Upper lobe of right lung (tissue), 1 donor: ENCODE measurements at places on chromosomes 3 and 15. TPM values are rescaled to one million over a fixed set of nuclear protein-coding genes. Genes with fewer than 3 reads are reported as not detected.

DNA sequence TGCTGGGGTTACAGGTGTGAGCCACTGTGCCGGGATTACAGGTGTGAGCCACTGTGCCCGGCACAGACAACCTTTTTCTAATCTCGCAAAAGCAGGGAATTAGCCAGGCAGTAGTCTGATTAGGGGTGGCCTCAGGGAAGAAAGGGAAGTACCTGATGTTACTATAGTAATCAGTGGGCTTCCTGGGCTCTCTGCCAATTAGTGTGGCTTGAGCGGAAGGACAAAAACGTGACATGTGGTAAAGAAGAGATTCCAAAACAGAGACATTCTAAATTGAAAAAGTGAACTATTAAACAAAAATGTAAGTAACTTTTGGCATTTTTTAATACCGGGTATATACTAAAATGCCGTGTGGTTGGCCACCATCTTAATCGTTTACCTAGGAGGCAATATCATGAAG is 48.1 kb downstream of the CFAP20DC start:
- no peaks in the 10 kb centered on the region for H3K4me1 ChIP-seq
- no peak overlapping the region for H3K27ac ChIP-seq
- no peak for DNase-seq
- no peak overlapping the region for H3K4me3 ChIP-seq
- no peaks in the 10 kb centered on the region for H3K36me3 ChIP-seq
- H3K27me3 ChIP-seq: no peaks in the 10 kb centered on the region

DNA sequence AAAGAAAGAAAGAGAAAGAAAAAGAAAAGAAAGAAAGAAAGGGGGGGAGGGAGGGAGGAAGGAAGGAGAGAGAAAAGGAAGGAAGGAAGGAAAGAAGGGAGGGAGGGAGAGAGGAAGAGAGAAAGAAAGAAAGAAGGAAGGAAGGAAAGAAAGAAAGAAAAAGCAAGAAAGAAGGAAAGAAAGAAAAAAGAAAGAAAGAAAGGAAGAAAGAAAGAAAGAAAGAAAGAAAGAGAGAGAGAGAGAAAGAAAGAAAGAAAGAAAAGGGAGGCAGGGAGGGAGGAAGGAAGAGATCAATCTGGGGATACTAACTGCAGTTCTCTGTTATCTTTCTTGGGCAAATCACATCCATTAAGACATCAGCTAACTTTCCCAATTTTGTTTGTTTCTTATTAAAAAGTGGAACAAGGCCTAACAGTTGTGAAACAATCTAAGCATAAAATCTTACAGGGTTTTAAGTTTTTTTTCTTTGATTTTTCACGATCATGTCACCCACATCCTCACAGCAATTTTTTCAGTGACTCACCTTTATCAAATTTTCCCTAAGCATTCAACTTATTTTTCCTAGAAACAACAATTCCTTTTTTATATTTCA is 36.8 kb downstream of the TBC1D2B start:
- no peak overlapping the region for H3K4me3 ChIP-seq
- H3K27me3 ChIP-seq: no peaks in the 10 kb centered on the region
- H3K27ac ChIP-seq: no peak overlapping the region
- peaks cover 64% of the 10 kb centered on the region for H3K4me1 ChIP-seq

DNA sequence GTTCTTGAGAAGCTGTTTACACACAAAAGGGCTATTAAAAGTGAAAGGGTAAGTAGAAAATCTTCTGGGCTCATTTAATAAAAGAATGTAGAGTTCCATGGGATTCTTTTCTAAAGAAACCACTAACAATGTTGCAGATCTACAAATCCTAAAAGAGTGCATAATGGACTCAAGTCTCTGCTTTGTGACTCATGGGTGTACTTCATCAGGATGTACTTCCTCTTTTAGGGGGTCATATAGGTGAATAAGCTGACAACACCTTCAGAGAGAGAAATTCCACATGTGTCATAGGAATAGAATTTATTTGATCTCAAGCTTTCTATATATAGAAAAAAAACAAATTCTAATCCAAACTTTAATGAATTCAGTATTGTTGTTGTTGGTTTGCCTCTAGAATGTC is 355.5 kb downstream of the TIGIT start:
- peaks cover 8% of the 10 kb centered on the region for H3K4me1 ChIP-seq
- H3K27ac ChIP-seq: no peak overlapping the region
- no peaks in the 10 kb centered on the region for H3K36me3 ChIP-seq
- H3K27me3 ChIP-seq: no peaks in the 10 kb centered on the region
- no peak for DNase-seq

DNA sequence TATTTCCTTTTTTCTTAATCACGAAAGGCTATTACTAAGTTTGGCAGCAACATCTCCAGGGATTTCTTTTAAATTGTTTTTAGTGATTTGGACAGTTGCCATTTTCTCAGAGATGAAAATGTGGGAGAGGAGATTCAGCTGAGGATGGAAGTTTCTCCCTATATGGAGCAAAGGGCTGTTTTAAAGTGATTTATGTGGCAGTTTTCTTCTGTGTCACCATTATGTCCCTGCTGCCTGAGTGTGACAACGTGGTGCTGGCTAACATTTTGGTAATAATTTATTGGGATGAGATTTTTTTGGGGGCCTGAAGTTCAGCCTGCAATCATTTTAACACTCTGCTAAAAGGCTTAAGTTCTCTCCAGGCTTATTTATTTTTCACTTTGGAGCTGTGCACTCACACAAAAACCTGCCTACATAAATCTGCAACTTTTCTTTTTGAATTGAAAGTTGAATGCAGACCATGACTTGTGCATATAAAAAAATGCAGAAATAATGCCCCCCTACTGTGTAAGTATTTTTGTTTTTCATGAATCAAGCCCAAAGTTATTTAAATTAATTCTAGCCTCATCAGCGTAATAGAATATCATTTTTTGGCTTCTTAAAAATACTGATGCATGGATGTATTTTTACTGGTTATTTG is 210.9 kb downstream of the ZIC1 start:
- H3K4me1 ChIP-seq: no peaks in the 10 kb centered on the region
- no peak overlapping the region for H3K27ac ChIP-seq
- no peak for DNase-seq

- H3K4me1 ChIP-seq: peaks cover 14% of the 10 kb centered on the region
- H3K27me3 ChIP-seq: no peaks in the 10 kb centered on the region
- H3K4me3 ChIP-seq: peak overlapping the region; percentile 61
- no peaks in the 10 kb centered on the region for H3K36me3 ChIP-seq
Observed at GRCh38 chr15:64045101-64045435, 1.2 kb downstream of the DAPK2 start.

DNA sequence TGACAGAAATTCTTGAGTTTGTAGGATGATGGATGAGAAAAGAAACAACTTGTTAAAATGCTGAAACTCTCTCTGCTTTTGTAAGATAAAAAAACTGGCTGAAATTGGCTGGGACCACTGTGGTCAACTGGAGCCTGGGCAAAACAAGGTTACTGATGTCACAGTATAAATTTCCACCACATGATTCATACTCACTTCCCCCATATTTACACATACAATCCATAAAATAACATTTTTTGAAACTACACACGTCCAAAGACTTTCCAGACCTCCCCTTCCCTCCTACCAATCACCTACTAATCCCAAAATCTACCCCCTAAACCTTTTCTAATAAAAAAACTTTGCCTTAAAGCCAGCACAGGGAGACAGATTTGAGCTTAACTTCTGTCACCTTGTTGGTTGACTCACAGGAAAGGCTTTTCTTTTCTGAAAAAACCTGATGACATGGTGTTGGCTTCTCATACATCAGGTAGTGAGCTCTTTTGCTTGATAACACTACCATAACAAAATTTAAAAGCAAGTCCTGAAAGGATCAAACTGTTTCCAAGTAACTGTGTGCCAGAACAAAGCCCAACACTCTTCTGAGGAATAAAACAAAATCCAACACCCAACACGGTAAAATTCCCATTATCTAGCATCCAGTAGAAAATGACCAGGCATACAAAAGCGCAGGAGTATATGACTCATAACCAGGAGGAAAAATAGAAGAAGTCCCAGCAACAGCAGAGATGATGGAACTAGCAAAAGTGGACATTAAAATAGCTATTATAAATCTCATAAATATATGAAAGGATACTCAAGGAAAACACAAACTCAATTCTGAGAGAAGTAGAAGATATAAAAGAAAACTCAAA is 87.3 kb upstream of the SNRK start:
- H3K27ac ChIP-seq: no peak overlapping the region
- no peaks in the 10 kb centered on the region for H3K4me1 ChIP-seq
- H3K36me3 ChIP-seq: no peaks in the 10 kb centered on the region
- DNase-seq: no peak

DNA sequence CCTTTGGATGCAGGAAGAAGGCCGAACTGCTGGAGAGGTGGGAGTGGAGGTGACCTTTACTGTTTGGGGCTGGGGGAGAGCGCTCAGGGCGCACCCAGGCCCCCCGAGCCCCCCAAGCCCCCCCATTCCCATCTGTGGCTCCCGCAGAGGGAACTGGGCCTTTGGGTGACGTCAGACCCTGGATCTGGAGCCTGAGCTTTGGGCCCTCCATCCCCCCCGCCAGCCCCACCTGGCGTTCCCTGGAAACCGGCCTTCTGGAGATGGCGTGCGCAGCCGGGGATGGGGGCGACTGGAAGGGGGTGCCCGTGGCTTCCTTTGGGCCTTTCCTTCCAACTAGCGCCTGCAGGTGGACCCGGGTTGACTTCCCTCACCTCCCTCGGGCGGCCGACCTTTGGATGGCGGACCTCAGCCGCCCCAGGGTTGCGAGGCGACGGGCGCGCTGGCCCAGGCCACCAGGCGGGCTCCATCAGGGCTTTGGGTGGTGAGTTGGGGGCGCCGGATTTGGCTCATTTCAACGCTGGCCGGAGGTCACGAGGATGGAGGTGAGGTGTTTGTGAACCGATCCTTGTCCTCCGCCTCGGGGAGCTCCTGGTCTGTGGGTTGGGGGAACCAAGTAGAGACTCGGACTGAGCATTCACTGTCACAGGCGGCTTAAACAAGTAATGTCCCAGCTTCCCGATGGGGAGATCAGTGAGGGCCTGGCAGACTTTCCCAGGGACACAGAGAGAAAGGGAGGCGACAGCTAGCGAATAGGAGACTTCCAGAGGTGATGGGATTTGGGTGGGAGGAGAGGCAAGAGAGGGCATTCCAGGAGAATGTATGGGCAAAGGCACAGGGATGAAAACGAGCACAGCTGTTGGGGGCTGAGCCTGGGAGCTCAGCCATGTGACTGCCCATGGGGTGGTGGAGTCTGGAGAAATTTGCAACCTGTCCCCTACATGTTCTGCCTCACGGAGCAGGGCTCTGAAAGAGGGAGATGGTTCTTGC is 709 bp downstream of the SCAMP5 start:
- DNase-seq: no peak
- no peaks in the 10 kb centered on the region for H3K36me3 ChIP-seq
- peaks cover 8% of the 10 kb centered on the region for H3K4me1 ChIP-seq
- H3K27ac ChIP-seq: no peak overlapping the region
- H3K27me3 ChIP-seq: peaks cover 13% of the 10 kb centered on the region

DNA sequence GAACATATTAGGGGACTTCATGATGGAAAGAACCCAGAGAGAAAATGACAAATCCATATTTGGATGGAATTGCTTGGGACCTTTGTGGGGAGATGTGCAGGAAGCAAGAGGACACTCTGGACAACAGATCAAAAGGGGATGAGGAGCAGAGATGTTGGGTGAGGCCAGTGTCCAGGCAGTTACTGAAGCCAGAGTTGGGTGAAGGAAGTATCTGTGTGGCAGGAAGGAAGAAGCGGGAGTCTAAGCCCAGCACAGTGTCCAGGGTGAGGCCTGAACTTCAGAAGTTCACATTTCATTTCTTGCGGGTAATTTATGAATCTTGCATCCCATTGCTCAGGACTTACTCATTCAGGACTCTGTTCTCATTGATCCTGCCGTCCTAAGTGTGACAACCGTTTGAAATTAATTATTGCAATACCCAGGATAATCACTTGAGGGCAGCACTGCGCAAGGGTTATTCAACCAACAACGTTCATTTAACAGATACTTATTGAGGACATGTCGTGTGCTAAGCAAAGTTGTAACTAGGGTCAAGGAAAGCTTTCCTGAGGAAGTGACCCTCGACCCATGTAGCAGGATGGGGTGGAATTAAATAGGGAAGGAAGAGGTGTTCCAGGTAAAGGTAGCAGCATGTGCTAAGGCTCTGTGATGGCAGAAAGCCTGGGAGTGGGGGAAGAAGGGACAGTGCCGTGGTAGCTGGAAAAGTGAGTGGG is 61.3 kb upstream of the CMTM8 start:
- no peaks in the 10 kb centered on the region for H3K27me3 ChIP-seq
- peaks cover 5% of the 10 kb centered on the region for H3K4me1 ChIP-seq
- no peaks in the 10 kb centered on the region for H3K36me3 ChIP-seq
- DNase-seq: no peak

GRCh38 chr3:55771503-55771902 is 284.4 kb upstream of the WNT5A start:
- H3K4me1 ChIP-seq: no peaks in the 10 kb centered on the region
- no peaks in the 10 kb centered on the region for H3K36me3 ChIP-seq
- no peak overlapping the region for H3K27ac ChIP-seq
- H3K27me3 ChIP-seq: no peaks in the 10 kb centered on the region
- DNase-seq: no peak

GRCh38 chr3:117252208-117252607 is 542.6 kb downstream of the TUSC7 start:
- DNase-seq: no peak
- no peaks in the 10 kb centered on the region for H3K27me3 ChIP-seq
- H3K36me3 ChIP-seq: no peaks in the 10 kb centered on the region
- no peak overlapping the region for H3K4me3 ChIP-seq
- H3K27ac ChIP-seq: no peak overlapping the region

GRCh38 chr3:31785734-31786133 is 195.3 kb downstream of the OSBPL10 start:
- H3K4me3 ChIP-seq: no peak overlapping the region
- no peaks in the 10 kb centered on the region for H3K27me3 ChIP-seq

FYCO1 gene
- 47.3 TPM for total RNA-seq

MIX23 gene
- total RNA-seq: 20.9 TPM

MAP1A gene
- total RNA-seq: 2.3 TPM

EDC3 gene
- total RNA-seq: 31.5 TPM

IL17RD gene
- total RNA-seq: 1.1 TPM
